Heart left ventricle (tissue), 16 donors: ENCODE measurements at places on chromosomes 1 and 21. TPM values are rescaled to one million over a fixed set of nuclear protein-coding genes. Genes with fewer than 3 reads are reported as not detected.
A peak's percentile ranks its signal among the peaks of the same experiment; 100 is the strongest.

DUSP10 gene
- 4.4 TPM for total RNA-seq

GJA9 gene
- total RNA-seq: not detected

DCST2 gene
- total RNA-seq: 0.58 TPM

- H3K4me3 ChIP-seq: no peak overlapping the region
- H3K27ac ChIP-seq: no peak overlapping the region
- DNase-seq: no peak
- no peaks in the 10 kb centered on the region for H3K4me1 ChIP-seq
Observed at GRCh38 chr1:28974432-28974831, 60.1 kb downstream of the EPB41 start.

DNA sequence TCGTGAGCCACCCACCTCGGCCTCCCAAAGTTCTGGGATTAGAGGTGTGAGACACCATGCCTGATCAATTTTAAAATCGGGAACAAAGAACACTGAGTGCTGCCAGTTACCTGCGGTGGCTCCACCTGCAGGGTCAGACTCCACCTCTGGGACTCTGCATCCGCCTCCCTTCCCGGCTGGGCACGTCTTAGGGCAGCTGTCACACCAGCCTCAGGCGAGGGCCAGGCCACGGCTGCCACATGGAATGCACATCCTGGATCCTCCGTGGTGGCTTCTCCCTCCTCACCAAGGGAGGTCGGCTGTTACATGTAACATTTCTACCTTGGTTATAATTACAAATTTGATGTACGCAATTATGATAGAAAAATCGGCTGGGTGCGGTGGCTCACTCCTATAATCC is 5.9 kb upstream of the MXRA8 start:
- H3K27ac ChIP-seq: no peak overlapping the region
- no peak overlapping the region for H3K4me3 ChIP-seq
- H3K4me1 ChIP-seq: no peaks in the 10 kb centered on the region
- H3K36me3 ChIP-seq: no peaks in the 10 kb centered on the region
- no peak for DNase-seq

DNA sequence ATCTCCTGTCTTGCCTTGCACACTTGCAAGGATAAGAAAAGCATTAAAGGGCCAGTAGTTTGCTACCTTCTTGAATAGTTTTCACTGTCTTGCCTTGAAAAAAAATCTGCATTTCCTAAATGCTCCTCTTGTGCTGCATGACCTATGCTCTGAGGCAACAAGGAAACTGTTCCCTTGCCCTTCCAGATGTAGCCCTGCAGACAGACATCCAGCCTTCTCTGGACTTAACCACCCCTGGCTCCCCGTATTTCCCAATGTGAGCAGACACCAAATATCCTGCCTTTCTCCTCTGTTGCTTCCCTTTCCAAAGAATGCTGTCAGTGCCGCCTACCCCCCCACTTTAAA is 177.6 kb downstream of the GABPA start:
- H3K4me3 ChIP-seq: no peak overlapping the region
- peaks cover 27% of the 10 kb centered on the region for H3K4me1 ChIP-seq
- DNase-seq: no peak
- H3K27me3 ChIP-seq: no peaks in the 10 kb centered on the region

TTC39A gene
- total RNA-seq: 14.5 TPM

GRCh38 chr1:8059161-8059622 is 33.1 kb upstream of the ERRFI1 start:
- H3K4me3 ChIP-seq: no peak overlapping the region
- no peaks in the 10 kb centered on the region for H3K27me3 ChIP-seq
- peak overlapping the region; percentile 9 for H3K27ac ChIP-seq
- DNase-seq: no peak
- peaks cover 14% of the 10 kb centered on the region for H3K4me1 ChIP-seq

GRCh38 chr1:19049128-19049768 is 92.8 kb upstream of the IFFO2 start:
- no peak for DNase-seq
- no peak overlapping the region for H3K4me3 ChIP-seq
- peaks cover 20% of the 10 kb centered on the region for H3K27me3 ChIP-seq
- no peak overlapping the region for H3K27ac ChIP-seq

UBXN10 gene
- total RNA-seq: 0.74 TPM

DNA sequence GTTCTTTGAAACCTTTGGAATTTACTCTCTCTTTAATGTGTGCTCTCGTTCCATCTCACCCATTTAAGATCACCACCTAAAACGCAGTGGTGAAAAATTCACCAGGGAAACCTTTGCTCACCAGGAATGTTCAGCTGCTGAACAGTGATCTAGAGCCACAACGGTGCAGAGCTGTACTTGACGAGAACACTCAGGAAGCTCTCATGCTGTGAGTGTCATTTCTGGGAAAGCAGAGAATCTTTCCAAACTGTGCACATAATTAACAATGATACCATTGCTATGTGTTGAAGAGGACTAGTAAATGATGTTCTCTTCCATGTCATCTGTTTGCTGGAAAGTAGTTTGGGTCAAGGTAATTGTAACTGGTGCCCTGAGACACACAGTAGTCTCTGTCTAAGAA is 117.1 kb downstream of the ZZZ3 start:
- DNase-seq: no peak
- no peak overlapping the region for H3K4me3 ChIP-seq
- H3K27me3 ChIP-seq: no peaks in the 10 kb centered on the region
- H3K27ac ChIP-seq: no peak overlapping the region
- peaks cover 6% of the 10 kb centered on the region for H3K4me1 ChIP-seq

ETV3 gene
- 24.3 TPM for total RNA-seq

DNA sequence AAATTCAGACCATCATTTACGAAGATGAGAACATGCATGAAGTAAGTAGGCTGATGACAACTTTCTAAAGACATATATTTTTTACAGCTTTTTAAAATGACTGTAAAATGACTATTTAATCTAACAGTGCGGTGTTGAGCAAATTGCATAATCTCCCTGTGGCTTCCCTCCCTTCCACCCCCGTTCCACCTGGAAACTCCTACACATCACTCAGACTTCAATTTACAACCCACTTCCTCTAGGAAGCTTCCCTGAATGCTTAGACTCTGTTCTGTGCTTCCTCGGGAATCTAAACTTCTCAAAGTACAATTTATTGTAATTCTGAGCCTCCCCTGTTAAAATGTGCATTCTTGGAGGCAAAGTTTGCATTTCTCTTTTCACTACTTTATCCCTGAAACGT is 354.9 kb downstream of the DPYD start:
- H3K36me3 ChIP-seq: no peaks in the 10 kb centered on the region
- H3K27me3 ChIP-seq: no peaks in the 10 kb centered on the region
- no peak overlapping the region for H3K4me3 ChIP-seq
- no peak overlapping the region for H3K27ac ChIP-seq
- H3K4me1 ChIP-seq: no peaks in the 10 kb centered on the region

- no peak overlapping the region for H3K27ac ChIP-seq
- no peak for DNase-seq
Observed at GRCh38 chr1:118290046-118290445, 105.0 kb upstream of the SPAG17 start.

DNA sequence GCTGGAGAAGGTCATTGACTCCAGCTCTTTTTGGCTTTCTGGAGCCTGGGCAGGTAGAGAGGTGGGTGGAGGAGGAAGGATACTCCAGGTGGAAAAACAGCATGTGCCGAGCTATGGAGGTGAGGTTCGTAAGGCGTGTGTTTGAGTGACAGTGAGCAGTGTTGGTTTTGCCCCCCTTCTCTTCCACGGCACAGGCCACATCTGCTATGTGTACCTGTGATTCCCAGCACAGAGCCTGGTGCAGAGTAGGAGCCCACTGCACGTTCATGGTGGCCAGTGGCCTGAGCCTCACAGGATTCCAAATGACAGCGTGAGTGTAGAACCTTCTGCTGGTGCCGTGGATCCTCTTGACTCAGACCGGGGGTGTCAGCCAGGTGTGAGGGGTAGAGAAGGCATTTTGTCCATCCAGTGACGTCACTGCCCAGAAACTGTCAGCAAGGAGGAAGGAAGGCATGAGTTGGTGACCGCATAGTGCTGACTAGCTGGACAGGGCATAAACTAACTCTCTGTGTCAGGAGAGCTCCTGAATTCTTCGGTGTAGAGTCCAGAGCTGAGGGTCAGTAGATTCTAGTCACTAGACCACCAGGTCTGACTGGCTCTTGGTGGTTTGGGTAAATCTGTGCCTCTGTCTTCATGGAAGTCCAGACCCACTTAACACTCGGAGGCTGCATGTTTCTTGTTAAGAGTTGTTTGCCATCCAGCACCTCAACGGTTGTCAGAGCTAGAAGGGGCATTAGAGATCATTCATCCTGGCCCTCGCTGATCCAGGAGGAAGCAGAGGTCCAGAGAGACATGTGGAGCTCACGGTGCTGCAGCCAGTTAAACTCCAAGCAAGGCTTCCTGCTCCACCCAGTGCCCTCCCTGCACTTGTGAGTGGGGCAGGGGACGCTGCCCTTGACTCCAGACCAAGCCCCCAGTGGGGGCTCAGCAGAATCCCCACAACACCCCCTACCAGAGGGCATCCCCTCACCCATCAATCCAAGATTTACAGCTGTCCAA is 3.8 kb downstream of the QSOX1 start:
- H3K4me1 ChIP-seq: peaks cover 33% of the 10 kb centered on the region
- H3K4me3 ChIP-seq: no peak overlapping the region
- no peak overlapping the region for H3K27ac ChIP-seq
- H3K27me3 ChIP-seq: no peaks in the 10 kb centered on the region
- H3K36me3 ChIP-seq: no peaks in the 10 kb centered on the region

SIM2 gene
- 0.88 TPM for total RNA-seq

LRRC39 gene
- 63.1 TPM for total RNA-seq

DNA sequence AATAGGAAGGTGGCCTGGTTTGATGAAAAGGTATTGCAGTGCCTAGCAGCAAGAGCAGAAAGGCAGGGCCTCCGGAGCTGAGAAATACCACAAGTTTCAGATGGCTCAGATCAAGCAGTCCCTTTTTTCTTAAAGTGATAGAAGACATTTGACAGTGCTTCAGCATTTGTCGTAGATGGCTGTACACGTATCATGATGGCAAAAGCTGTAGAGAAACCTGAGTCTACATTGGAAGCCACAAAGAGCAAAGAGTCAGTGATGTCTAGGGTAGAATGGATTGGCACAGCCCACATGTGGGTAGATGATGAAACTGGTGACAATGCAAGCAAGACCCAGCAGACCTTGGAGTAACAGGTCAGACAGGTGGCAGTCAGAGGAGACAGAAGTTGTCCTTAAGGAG is 101.3 kb upstream of the ARTN start:
- no peaks in the 10 kb centered on the region for H3K27me3 ChIP-seq
- no peak overlapping the region for H3K4me3 ChIP-seq
- no peak overlapping the region for H3K27ac ChIP-seq
- no peaks in the 10 kb centered on the region for H3K36me3 ChIP-seq
- peaks cover 2% of the 10 kb centered on the region for H3K4me1 ChIP-seq
